Esophagus mucosa (tissue), 1 donor: ENCODE measurements at places on chromosomes 12 and 14.

- ATAC-seq: no peak
Observed at GRCh38 chr12:127770118-127770517, 496.9 kb upstream of the TMEM132C start.

DNA sequence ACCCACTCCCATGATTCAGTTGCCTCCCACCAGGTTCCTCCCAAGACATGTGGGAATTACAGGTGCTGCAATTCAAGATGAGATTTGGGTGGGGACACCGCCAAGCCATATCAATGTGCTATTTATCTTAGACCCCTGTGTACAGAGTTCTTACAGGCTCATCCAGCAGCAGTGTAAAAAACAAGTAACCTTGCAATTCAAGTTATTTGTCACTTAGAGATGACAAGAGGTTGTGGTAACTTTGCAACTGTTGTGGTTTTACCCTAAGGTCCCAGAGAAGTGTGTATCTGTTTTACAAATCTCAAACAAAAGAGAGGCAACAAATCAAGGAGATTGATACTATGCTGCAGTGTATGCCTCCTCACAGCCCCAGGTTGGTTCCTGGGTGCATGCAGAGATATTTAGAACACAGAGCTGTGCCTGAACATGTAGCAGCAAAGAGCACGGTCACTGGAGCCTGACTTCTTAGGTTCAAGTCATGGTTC is 11.5 kb upstream of the HELB start:
- ATAC-seq: peak; percentile 74

DNA sequence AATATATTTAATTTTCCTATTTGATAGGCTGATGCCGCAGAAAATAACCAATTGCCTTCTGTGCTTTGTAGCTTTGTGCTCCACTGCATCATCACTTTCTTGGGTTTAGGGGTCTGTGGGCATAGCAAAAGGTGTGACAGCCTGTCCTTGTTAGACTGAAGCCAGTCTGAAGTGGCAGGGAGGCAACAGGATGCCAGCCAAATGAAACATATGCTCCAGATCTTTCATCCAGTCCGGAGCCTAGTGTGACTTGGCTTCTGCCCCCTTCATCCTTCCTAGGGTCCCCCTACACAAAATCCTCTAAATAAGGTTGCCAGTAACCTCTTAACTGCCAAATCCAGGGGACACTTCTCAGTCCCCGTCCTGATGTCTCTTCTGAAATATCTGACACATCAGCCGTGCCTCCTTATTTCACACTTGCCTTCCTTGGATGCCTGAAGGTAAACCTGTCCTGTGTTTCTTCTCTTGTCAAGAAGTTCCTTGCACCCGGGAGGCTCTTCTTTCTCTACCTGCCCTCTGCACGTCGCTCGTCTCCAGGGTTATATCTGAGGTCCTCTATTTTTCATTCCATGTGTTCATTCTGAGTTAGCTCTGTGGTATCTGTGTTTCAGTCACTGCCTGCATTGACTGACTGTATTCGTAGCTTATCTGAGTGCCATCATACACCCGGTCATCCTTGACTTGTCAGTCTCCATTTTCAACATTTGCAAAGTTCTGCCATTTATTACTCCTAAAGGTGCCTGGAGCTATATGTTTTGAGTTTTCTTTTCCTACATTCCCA is 47.8 kb downstream of the HMGA2 start:
- ATAC-seq: no peak

DNA sequence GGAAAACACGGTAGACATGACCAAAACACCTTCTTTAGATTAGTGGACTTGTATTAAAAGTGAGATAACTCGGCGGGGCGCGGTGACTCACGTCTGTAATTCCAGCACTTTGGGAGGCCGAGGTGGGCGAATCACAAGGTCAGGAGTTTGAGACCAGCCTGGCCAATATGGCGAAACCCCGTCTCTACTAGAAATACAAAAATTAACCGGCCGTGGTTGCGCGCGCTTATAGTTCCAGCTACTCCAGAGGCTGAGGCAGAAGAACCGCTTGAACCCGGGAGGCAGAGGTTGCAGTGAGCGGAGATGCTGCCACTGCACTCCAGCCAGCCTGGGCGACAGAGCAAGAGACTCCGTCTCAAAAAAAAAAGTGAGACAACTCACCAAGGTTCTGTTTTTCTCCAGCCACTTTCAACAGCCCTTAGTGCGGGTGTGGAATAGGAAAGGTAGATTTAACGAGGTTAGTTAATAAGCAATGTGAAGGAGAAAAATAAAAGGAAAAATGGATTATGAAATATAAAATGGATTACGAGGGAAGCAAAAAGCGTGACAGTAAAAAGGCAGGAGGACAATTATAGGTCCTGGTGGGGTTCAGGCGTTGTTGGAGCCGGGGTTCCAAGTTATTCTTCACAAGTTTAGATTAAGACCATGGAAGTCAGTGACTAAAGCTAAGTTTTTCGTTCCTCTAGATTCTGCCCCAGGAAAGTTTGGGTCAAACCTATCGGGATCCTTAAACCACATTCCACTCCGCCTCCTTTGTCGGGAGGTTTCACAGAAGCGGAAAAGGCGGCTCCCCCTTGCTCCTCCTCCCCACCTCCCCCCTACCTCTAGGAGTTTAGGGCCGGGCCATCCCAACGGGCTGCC is 534 bp downstream of the PPP2R3C start:
- ATAC-seq: no peak

GRCh38 chr14:102264355-102264754 is 40.6 kb downstream of the MOK start:
- no peak for ATAC-seq

DNA sequence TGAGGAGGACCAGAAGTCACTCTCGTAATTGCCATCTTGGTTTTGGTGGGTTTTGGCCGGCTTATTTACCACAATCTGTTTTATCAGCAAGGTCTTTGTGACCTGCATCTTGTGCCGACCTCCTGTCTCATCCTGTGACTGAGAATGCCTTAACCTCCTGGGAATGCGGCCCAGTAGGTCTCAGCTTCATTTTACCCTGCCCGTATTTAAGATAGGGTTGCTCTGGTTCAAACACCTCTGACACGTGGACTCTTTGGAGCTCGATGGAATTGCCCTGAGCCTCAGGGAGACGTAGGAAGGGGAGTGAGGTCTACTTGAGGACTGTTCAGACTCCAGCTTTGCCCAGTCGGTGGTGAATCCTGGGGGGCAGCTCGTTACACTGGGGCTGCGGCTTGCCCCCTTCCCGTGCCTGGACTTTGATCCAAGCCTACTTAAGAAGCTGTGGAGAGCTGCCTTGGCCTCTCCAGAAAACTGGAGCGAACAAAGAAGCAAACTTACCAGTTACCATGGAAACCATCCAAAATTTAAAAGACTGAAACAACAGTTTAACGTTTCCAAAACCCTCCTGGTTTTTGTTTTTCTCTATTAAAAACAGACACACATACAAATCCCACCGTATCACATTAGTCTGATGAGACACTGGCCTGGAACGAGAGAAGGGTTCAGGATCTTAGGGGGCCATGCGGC is 28.0 kb downstream of the CALM1 start:
- ATAC-seq: no peak

- ATAC-seq: no peak
Observed at GRCh38 chr14:22375321-22375930, 213.6 kb downstream of the DAD1 start.

DNA sequence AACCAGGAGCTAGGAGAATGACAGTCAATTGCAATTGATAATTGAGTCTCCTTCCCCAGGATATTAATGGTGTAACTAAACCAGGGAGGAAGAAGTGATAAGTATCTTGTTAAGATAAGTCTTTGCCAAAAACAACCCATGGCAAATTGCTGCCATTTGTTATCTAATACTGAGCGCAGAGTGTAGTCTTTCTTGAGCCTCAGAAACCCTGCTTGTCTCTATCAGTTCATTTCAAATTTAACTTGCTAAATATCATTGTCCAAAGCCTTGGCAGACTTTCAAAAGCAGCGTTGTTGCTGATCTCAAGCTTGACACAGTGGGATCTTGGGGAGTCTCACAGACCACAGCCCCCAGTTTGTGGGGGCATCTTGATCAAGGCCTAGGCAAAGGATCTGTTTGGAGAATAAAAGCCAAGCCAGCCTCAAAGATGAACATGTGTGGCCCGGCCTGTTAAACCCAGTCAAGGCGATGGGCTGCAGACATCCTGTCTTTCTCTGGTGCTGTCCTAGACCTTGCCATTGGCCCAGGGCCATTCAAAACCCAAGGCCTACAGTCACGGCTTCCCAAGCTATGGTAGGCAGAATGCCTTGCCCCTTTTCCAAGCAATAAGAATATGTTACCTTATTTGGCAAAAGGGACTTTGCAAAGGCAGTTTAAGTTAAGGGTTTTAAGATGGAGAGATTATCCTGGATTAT is 164.2 kb downstream of the CHST11 start:
- ATAC-seq: no peak

- ATAC-seq: peak; percentile 91
Observed at GRCh38 chr14:75222208-75222701, 45.8 kb upstream of the TMED10 start.

DNA sequence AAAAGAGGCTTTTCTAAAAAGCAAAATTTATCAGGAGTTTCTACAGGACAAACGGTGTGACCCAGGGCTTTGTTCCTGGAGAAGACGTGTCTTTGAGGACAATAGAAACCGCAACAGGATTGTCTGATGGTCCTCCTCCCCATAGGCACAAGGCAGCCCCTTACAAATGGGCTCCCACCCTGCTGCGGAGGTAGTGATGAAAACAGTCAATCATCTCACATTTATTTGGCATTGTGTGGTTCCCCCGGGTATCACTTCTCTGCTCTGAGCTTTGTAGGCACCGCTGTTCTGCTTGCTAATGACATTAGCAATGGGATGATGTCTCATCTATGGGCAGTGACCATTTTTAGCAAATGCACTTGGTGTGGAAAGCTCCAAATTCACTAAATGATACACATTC is 155.5 kb upstream of the TMPO start:
- ATAC-seq: no peak

DNA sequence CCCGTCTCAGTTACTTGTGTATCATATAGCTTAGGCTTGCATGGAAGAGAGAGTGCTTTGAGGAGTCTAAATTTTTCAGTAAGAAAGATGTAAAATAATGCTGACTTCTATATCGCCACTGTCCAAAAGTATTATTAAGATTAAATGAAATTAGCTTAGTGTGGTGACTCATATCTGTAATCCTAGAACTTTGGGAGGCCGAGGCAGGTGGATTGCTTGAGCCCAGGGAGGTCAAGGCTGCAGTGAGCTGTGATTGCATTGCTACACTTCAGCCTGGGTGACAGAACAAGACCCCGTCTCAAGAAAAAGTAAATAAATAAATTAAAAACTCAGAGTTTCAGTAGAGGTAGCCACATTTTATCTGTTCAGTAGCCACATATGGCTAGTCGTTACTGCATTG is 23.3 kb downstream of the PAPOLA start:
- no peak for ATAC-seq

GRCh38 chr14:100416921-100417860 is 94.1 kb downstream of the SLC25A47 start:
- peak; percentile 93 for ATAC-seq

DNA sequence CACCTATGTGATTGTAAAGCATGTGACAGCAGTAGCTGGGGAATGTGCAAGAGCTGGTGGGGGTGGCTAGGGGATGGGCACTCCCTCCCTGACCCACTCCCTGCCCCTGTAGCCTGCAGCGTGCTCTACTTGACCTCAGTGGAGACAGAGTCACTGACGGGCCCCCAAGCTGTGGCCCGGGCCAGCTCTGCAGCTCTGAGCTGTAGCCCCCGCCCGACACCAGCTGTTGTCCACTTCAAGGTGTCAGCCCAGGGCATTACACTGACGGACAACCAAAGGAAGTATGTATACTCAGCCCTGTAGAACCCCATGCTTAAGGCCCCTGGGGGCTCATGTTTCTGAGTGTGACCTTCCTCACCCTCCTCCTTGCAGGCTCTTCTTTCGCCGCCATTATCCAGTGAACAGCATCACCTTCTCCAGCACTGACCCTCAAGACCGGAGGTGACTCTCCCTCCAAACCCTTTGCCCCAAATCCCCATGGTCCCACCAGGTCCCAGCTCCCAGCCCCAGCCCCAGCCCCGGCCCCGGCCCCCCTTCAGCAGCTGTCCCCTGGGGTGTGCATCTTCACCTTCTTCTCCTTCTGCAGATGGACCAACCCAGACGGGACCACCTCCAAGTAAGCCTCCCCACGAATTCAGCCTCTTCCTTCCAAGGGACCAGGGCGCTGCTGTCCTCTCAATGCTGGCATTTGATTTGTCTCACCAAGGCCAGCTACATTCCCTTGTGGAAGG is 13.3 kb downstream of the TNS2 start:
- no peak for ATAC-seq

DNA sequence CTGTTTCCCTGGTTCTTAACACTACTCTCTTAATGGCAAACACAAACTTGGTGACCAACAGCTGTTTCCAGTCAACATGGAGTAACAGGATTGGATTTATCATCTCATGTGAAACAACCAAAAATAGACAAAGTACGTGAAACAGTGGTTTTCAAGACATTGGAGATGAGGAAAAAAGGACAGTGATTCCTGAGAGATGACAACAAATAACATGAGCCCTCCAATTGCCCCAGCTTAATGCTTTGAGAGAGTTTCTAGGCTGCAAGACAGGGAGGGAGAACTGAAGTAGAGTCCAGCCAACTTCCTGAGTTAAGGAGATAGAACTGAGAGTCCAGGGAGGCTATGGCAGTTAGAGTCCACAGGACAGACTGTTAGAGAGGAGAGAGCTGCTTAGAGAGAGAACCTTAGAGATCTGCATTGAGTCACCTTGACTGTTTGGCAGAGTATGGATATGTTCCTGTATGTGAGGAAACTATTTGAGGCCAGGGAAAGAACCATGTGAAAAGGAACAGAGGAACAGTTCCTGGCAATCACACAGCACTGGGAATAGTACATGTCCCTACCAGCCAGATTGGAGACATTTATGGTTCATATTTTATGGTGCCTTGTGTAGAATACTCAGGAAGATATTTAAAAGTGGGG is 106.4 kb downstream of the PCNX1 start:
- ATAC-seq: no peak

- no peak for ATAC-seq
Observed at GRCh38 chr12:92974759-92975158, 45.7 kb upstream of the EEA1 start.

GRCh38 chr14:81633496-81633895 is 99.8 kb upstream of the SEL1L start:
- ATAC-seq: no peak

DNA sequence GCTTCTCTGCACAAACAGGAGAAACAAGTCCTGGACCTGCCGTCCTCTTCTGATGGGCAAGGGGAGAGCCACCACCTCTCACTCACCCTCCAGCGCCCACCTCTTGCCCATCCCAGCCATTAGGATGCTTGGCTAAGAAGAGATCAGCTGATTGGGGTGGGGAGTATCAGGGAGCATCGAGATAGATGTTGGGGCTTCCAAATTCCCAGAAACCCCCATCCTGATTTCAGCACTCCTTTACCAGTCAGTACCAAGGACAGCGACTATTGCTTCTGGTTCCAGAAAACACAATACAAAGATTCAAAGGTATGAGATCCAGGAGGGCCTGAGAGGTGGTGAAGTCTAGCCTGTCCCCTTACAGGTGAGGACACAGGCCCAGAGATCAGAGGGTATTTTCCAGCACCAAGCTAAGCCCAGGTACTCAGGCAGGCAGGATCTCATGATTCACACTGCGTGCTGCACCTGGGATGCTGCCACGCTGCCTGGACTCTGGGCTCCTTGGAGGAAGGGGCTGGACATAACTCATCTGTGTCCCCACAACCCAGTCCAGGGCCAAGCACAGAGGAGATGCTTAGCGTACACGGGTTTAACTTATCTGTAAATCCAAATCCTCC is 76.6 kb downstream of the TUNAR start:
- ATAC-seq: no peak

GRCh38 chr12:52254965-52255751 is 19.3 kb upstream of the KRT86 start:
- ATAC-seq: no peak

GRCh38 chr12:66359300-66359699 is 57.0 kb downstream of the HELB start:
- no peak for ATAC-seq

GRCh38 chr14:51865953-51866747 is 5.7 kb downstream of the GNG2 start:
- no peak for ATAC-seq
